ENCODE measurements at places on chromosomes 3 and 15. TPM values are rescaled to one million over a fixed set of nuclear protein-coding genes. Genes with fewer than 3 reads are reported as not detected.

The DAZL gene
- total RNA-seq, result not detected

DNA sequence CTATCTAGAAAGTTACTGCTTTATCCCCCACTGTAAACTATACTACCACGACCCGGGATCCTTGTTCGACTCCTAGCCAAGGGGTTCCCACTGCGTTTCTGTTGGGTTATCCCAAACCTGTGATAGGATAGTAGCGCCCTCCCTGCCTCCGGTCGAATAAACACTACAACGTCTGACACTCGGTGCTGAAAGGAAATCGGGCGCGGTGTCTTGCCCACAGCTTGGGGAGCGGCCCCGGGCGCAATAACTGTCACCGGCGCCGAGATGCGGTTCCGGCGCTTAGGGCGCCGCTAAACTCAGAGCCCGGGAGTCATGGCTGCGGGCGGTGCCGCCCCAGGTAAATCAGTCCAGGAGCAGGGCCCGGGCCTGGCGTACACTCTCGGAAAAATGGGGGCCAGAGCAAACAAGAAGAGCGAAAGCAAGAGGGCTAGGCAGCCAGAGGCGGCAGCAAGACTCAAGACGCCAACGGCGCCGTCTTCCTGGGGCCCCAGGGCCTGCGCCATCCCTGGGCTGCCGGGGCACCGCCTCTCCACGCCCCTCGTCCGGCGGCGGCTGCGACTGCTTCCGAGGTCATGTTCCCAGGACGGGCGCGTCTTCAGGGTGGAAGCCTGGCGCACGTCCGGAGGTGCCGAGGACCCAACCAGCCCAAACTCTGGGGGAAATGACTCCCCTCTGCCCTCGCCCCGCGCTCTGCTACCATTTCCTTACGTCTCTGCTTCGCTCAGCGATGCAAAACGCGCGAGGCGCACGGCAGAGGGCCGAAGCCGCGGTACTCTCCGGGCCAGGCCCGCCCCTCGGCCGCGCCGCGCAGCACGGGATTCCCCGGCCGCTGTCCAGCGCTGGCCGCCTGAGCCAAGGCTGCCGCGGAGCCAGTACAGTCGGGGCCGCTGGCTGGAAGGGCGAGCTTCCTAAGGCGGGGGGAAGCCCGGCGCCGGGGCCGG lies at the start of gene DUT:
Gene DUT, plus strand, starts transcription at position 575 of the 941 bp plus-strand sequence. Its CDS starts 87 bp downstream, at position 662.
- peaks cover 4% of the 10 kb centered on the region for H3K36me3 ChIP-seq
- DNase-seq, result peak; percentile 89
- peak within 1 kb of the TSS; percentile 98 for H3K27ac ChIP-seq
- peaks cover 20% of the 10 kb centered on the region for H3K4me1 ChIP-seq
- no peaks in the 10 kb centered on the region for H3K27me3 ChIP-seq

- no peak for DNase-seq
- H3K4me3 ChIP-seq, result no peak overlapping the region
- no peak overlapping the region for H3K27ac ChIP-seq
- no peaks in the 10 kb centered on the region for H3K27me3 ChIP-seq
These were observed 5.1 kb downstream of the BFSP2 start for GRCh38 chr3:133404920-133405319.

- no peak overlapping the region for H3K4me3 ChIP-seq
- no peaks in the 10 kb centered on the region for H3K27me3 ChIP-seq
- H3K27ac ChIP-seq, result no peak overlapping the region
- H3K4me1 ChIP-seq, result peaks cover 31% of the 10 kb centered on the region
- DNase-seq, result no peak
- H3K36me3 ChIP-seq, result no peaks in the 10 kb centered on the region
These were observed 17.1 kb downstream of the LDHAL6B start for GRCh38 chr15:59223736-59224135.

DNA sequence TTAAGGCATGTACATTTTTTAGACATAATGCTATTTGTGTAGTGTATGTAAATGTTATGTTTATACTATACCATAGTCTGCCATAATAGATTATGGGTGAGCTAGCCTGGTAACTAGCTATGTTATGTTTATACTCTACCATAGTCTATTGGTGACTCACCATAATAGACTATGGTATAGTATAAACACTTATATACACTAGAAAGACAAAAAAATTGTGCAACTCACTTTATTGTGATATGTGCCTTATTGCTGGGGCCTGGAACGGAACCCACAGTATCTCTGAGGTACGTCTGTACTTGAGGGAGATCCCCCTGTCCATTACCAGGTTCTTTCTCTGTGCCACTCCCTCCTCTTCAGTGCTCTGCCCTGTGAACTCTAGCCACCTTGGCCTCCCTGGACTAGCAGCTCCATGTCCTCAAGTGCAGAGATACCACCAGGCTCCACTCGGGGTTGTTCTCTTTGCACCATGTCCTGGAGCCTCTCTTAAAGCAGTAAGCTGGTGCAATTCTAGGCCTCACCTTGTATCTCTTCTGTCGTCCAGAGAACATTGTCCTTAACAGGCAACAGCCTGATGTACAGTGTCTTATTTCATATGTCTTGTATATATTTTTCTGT lies 60.8 kb upstream of the PXYLP1 start:
- no peak overlapping the region for H3K27ac ChIP-seq
- DNase-seq, result no peak
- no peaks in the 10 kb centered on the region for H3K4me1 ChIP-seq
- H3K4me3 ChIP-seq, result no peak overlapping the region

The MST1R gene
- total RNA-seq, result 1.1 TPM

DNA sequence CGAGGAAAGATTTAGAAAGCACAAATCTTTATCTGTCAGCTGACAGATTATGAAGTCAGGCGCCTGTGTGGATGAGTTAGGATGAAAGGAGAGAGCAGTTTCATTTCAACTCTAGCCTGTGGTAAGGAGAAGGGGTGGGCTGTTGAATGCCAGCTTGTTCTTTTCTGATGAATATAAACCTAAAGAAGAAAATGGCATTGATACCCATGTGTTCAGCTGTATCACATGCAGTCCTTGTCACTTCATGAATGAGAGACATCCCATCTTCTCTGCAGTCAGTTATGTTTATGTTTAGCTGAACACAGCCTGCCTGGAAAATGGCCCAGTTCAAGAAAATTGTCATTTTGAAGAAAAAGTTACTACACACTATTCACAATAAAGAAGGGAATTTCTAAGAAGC lies 345.7 kb upstream of the RBMS3 start:
- no peak for DNase-seq
- H3K4me3 ChIP-seq, result no peak overlapping the region
- H3K27me3 ChIP-seq, result no peaks in the 10 kb centered on the region
- no peaks in the 10 kb centered on the region for H3K36me3 ChIP-seq
- H3K4me1 ChIP-seq, result peaks cover 3% of the 10 kb centered on the region
- no peak overlapping the region for H3K27ac ChIP-seq

- no peak overlapping the region for H3K4me3 ChIP-seq
- DNase-seq, result no peak
- no peak overlapping the region for H3K27ac ChIP-seq
- H3K27me3 ChIP-seq, result no peaks in the 10 kb centered on the region
- H3K4me1 ChIP-seq, result no peaks in the 10 kb centered on the region
These were observed 42.1 kb downstream of the VGLL3 start for GRCh38 chr3:86948822-86949221.

DNA sequence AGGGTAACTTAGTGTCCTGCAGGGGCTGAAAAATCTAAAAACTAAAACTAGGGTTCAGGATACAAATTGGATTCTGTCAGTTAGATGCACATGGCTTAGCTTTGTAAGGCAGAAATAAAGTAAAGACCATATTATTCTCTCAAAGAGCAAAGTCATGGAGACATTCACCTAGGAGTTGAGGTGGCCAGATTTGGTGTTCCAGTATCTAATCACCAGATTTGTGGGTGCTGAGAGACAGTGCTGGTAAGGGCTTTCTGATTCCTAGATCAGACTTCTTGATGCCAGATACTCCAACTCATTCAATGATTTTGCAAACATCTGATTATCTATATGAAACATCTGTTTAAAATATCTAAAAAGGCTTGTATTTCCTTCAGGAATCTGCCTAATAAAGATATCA lies 28.3 kb upstream of the TBC1D5 start:
- H3K4me1 ChIP-seq, result no peaks in the 10 kb centered on the region
- no peaks in the 10 kb centered on the region for H3K27me3 ChIP-seq
- no peaks in the 10 kb centered on the region for H3K36me3 ChIP-seq
- no peak overlapping the region for H3K4me3 ChIP-seq
- H3K27ac ChIP-seq, result no peak overlapping the region

DNA sequence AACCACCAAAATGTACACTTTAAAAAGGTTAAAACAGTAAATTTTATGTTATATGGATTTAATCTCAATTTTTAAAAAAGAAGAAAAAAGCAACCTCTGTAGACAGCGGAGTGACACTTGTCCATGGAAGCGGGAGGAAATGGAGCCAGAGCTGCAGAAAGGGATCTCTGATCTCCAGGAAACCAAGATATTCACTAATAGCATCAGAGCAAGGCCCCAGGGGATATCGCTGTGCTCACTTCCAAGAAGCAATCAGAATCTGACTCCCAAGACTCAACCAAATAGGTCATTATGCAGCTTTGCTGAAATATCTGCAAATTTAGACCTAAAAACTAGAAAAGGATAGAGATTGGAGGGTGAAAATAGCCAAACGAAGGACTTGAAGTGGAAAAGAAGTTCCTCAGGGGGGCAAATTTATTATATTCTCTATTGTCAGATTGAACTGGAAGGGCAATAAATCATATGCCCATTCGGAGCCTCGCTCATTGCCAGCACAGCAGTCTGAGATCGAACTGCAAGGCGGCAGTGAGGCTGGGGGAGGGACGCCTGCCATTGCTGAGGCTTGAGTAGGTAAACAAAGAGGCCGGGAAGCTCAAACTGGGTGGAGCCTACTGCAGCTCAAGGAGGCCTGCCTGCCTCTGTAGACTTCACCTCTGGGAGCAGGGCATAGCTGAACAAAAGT lies 62.0 kb upstream of the ATP2C1 start:
- H3K4me1 ChIP-seq, result peaks cover 3% of the 10 kb centered on the region
- H3K4me3 ChIP-seq, result no peak overlapping the region
- no peaks in the 10 kb centered on the region for H3K27me3 ChIP-seq
- no peak for DNase-seq
- no peak overlapping the region for H3K27ac ChIP-seq

DNA sequence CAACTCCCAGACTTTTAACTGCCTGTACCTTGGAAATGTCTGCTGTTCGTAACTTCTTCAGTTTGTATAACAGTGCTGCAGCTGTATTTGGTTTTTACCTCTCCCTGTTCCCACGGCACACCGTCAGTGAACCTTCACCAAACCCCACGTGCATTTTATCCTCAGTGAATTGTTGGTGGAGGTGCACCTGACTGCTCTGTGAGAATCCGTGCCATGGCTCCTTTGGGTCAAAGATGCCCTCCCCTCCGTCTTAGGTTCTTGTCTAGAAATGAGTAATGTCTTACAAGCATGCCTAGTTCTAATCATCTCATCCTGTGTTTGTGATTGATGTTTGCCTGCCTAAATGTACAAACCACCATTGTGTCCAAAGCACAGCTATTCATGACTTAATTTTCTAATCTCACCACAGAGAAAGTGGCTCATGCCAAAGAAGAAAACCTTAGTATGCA lies 28.2 kb downstream of the TPM1 start:
- no peak for DNase-seq
- no peak overlapping the region for H3K4me3 ChIP-seq
- H3K4me1 ChIP-seq, result peaks cover 16% of the 10 kb centered on the region
- H3K27ac ChIP-seq, result no peak overlapping the region

DNA sequence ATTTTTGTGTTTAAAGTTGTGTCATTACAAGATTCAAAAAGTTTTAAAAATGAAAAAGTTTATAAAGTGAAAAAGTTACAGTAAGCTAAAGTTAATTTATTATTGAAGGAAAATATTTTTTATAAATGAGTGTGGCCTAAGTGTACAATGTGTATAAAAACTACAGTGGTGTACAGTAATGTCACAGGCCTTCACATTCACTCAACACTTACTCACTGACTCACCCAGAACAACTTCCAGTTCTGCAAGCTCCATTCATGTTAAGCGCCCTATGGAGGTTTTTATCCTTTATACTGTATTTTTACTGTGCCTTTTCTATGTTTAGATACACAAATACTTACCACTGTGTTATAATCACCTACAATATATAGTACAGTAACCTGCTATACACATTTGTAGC lies 76.3 kb downstream of the DTWD1 start:
- H3K36me3 ChIP-seq, result no peaks in the 10 kb centered on the region
- H3K27ac ChIP-seq, result no peak overlapping the region
- no peaks in the 10 kb centered on the region for H3K4me1 ChIP-seq

The PGBD4 gene
- total RNA-seq, result 2.1 TPM

GRCh38 chr3:115550285-115550761 lies 73.0 kb upstream of the GAP43 start:
- DNase-seq, result peak; percentile 44
- peak overlapping the region; percentile 19 for H3K27ac ChIP-seq
- H3K4me1 ChIP-seq, result no peaks in the 10 kb centered on the region
- no peaks in the 10 kb centered on the region for H3K27me3 ChIP-seq

GRCh38 chr15:65626856-65627255 lies 5.1 kb downstream of the SLC24A1 start:
- DNase-seq, result no peak
- no peaks in the 10 kb centered on the region for H3K27me3 ChIP-seq
- no peak overlapping the region for H3K4me3 ChIP-seq
- H3K27ac ChIP-seq, result no peak overlapping the region
- H3K36me3 ChIP-seq, result no peaks in the 10 kb centered on the region

Data from heart right ventricle (tissue), 16 donors.